ENCODE measurements at places on chromosomes 7 and 10. TPM values are rescaled to one million over a fixed set of nuclear protein-coding genes. Genes with fewer than 3 reads are reported as not detected.

C7orf33 gene
- not detected for polyA plus RNA-seq

LRMDA gene
- polyA plus RNA-seq, result 20.7 TPM

NSUN5 gene
- polyA plus RNA-seq, result 21.5 TPM

FGFR2 gene
- polyA plus RNA-seq, result 96.3 TPM

CALML3 gene
- polyA plus RNA-seq, result not detected

HMX3 gene
- not detected for polyA plus RNA-seq

STYXL1 gene
- polyA plus RNA-seq, result 54.2 TPM

NAT16 gene
- not detected for polyA plus RNA-seq

CRTAC1 gene
- polyA plus RNA-seq, result 48.4 TPM

PCLO gene
- polyA plus RNA-seq, result 10.5 TPM

CAV1 gene
- polyA plus RNA-seq, result 25.4 TPM

CUZD1 gene
- polyA plus RNA-seq, result 2.5 TPM

IDI1 gene
- 64.4 TPM for polyA plus RNA-seq

MDH2 gene
- 239 TPM for polyA plus RNA-seq

SLIT1 gene
- polyA plus RNA-seq, result 7.0 TPM

PNLIP gene
- polyA plus RNA-seq, result not detected

XRCC2 gene
- polyA plus RNA-seq, result 10.7 TPM

CDK14 gene
- polyA plus RNA-seq, result 32.5 TPM

STOX1 gene
- 13.1 TPM for polyA plus RNA-seq

ADO gene
- polyA plus RNA-seq, result 33.0 TPM

HOXA7 gene
- polyA plus RNA-seq, result 38.1 TPM

PRSS37 gene
- polyA plus RNA-seq, result 1.0 TPM

CUBN gene
- 197 TPM for polyA plus RNA-seq

FOXP2 gene
- 14.9 TPM for polyA plus RNA-seq

AGR2 gene
- 70.8 TPM for polyA plus RNA-seq

NUTM2B gene
- 4.2 TPM for polyA plus RNA-seq

GIMAP5 gene
- polyA plus RNA-seq, result 3.2 TPM

TLL2 gene
- 0.91 TPM for polyA plus RNA-seq

FGF8 gene
- polyA plus RNA-seq, result 13.8 TPM

MYL10 gene
- 0.30 TPM for polyA plus RNA-seq

FLNC gene
- 12.1 TPM for polyA plus RNA-seq

SEMA4G gene
- polyA plus RNA-seq, result 60.0 TPM

OR2A5 gene
- 0.02 TPM for polyA plus RNA-seq

GRID1 gene
- polyA plus RNA-seq, result 1.9 TPM

EXOC4 gene
- polyA plus RNA-seq, result 66.1 TPM

TMEM178B gene
- 0.34 TPM for polyA plus RNA-seq

PON1 gene
- polyA plus RNA-seq, result 0.62 TPM

FEZF1 gene
- not detected for polyA plus RNA-seq

SHTN1 gene
- polyA plus RNA-seq, result 23.9 TPM

CALHM1 gene
- polyA plus RNA-seq, result 0.12 TPM

LOXL4 gene
- polyA plus RNA-seq, result 4.4 TPM

SEMA3A gene
- 15.9 TPM for polyA plus RNA-seq

VIM gene
- 1,404 TPM for polyA plus RNA-seq

OR13A1 gene
- 0.13 TPM for polyA plus RNA-seq

NCOA4 gene
- 241 TPM for polyA plus RNA-seq

GJD4 gene
- 0.17 TPM for polyA plus RNA-seq

TMEM270 gene
- not detected for polyA plus RNA-seq

UTF1 gene
- polyA plus RNA-seq, result 0.09 TPM

C10orf95 gene
- polyA plus RNA-seq, result 2.0 TPM
